Stimulated activated CD8-positive, alpha-beta memory T cell treated with anti-CD3 and anti-CD28 coated beads, Interleukin-12 subunit alpha, Interleukin-12 subunit beta, amount 100 ng/mL, for 4 hours (primary cell): ENCODE measurements at places on chromosomes 1 and 21.

- DNase-seq = no peak
These were observed 46.6 kb downstream of the KIAA0040 start for GRCh38 chr1:175145899-175146528.

- no peak for DNase-seq
These were observed 258.3 kb downstream of the FAF1 start for GRCh38 chr1:50701706-50702317.

DNA sequence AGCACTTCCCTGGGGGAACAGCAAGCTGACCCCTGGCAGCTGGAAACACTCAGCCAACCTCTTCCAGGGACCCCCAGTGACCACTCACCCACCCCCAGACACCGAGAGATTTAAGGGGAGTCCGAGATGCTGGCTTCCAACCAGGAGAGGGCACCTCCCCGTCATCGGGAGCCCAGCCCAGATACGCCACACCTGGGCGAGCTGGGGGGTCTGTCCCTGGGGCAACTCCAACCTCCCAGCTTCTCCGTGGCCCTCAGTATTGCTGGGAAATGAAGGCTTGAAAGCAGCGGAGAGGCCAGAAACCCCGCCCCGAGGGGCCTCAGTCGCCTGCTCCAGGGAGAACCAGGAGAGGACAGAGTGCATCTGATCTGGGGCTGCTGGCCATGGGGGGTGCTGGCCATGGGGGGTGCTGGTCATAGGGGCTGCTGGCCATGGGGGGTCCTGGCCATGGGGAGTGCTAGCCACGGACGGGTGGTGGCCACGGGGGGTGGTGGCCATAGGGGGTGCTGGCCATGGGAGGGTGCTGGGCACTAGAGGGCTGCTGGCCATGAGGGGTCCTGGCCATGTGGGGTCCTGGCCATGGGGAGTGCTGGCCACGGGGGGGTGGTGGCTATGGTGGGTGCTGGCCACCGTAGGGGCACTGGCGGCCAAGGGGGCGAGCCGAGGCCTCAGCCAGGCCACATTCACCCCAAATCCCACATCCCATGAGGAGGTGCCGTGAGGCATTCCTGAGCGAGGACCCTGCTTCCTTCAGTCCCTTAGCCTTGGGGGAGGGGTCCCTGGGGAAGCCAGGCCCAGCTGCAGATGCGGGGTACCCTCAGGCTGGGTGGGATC lies 61.5 kb upstream of the TTC34 start:
- DNase-seq = no peak

GRCh38 chr1:245807306-245807705 lies 652.5 kb downstream of the KIF26B start:
- DNase-seq = no peak

GRCh38 chr1:156083800-156084790 lies 1.8 kb upstream of the MEX3A start:
- no peak for DNase-seq

DNA sequence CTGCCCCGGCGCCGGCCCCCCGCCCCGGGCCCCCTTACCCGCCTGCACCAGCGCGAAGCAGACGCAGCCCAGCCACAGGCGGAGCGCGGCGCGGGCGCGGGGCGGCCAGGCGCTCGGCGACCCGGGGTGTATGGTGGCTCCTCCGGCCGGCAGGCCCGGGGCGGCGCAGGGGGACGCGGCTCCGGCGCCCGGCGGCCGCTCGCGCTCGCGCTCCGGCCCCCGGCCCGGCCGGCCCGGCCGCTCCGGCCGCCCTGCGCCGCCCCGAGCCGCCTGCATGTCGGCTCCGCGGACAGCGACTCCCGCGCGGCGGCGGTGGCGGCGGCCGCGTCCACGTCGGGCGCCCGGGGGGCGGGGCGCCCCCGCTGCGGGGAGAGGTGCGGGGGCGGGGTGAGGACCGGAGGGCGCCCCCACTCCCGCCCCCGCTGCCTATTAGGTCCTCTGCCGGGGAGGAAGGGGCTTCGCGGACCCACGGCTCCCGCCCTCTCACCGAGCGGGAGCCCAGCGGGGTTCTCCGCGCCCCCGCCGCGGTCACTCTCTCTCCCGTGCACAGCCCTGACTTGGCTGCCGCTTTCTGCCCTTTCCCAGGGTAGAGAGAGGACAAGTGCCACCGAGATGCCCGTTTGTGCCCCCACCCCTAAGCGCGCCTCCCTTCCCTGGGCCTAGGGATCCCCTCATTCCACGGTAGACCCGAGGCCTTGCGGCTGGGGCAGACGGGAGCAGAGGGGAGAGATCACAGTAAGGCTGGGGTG lies at the start of gene FNDC5:
FNDC5 (minus strand) TSS at position 298 of the 749 bp plus-strand sequence.
- no peak for DNase-seq

- no peak for DNase-seq
These were observed 4.2 kb upstream of the CCT8 start for GRCh38 chr21:29077651-29078090.

DNA sequence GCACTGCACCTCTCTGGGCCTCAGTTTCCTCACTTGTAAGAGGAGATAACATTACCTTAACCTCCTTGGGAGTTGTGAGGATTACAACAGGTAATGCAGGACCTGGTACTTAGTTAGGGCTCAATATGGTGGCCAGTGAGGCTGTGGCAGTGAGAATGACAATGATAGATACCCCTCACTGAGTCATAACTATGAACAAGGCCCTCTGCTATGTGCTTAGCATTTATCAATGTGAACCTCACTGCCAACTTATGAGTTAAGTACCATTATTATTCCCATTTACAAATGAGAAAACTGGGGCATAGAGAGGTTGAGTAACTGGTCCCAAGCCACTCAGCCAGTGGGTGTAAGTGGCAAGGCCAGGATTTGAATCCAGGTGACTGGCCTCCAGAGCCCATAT lies 64.4 kb downstream of the HMGB4 start:
- no peak for DNase-seq

- no peak for DNase-seq
These were observed 15.6 kb upstream of the ZMYM6 start for GRCh38 chr1:35047188-35047858.

DNA sequence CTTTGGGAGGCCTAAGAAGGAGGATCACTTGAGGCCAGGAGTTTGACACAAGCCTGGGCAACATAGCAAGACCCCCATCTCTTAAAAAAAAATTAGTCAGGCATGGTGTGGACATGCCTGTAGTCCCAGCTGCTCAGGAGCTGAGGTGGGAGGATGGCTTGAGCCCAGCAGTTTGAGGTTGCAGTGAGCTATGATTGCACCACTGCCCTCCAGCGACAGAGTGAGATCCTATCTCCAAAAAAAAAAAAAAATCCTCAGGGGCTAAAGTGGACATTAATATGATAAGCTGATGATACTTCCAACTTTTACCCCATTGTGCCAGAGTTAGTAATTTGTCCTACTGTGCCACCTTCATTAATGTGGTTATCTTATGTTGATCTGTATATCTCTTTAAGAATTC lies 327.8 kb upstream of the FMN2 start:
- no peak for DNase-seq

- no peak for DNase-seq
These were observed 36.4 kb downstream of the HS2ST1 start for GRCh38 chr1:86950712-86951419.

GRCh38 chr1:186325239-186325638 lies 49.8 kb downstream of the TPR start:
- no peak for DNase-seq

DNA sequence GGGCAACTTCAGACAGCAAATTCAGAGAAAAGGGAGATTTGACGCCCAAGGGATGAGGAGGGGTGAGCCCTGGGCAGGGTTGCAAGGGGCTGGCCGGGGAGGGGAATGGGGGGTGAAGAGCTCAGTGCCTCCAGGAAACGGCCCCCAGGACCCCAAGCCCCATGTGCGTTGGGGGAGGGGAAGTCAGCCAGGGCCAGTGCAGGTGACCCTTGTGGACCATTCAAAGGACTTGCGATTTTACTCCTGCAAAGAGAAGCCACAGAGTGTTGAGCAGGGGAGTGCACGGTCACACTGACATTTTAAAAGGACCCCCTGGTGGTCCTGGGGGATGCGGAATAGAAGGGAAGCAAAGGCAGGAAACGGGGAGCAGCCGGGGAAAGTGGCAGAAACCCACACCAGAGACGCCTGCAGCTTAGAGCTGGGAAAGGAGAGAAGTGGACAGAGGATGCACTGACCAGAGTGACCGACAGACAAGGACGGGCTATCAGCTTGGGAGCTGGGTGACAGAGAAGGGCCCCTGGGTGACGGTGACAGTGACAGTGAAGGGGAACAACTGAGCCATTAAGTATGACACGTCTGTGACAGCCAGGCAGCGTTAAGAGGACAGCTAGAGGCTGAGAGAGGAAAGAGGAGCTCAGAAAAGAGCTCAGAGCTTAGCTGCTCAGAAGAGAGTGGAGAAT lies 54.0 kb upstream of the TMEM51 start:
- no peak for DNase-seq

GRCh38 chr1:219460896-219461815 lies 151.7 kb downstream of the ZC3H11B start:
- DNase-seq = no peak

DNA sequence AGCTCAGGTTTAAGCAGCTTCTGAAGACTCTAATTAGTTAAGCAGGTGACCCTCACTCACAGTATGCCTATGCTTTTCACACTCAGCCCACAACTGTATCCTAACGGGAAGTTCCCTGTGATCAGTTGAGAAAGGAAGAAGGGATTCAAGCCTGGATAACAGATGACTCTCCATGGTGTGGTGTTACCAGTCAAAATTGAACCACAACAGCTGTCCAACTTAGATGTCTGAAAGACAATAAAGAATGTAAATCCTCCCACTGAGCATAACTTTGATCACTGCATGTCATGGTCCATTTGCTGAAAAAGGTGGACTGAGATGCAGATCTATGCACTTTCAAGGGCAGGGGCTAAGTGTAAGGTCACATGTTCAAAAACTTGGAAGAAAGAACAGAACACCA lies 32.3 kb upstream of the DIPK1A start:
- no peak for DNase-seq

DNA sequence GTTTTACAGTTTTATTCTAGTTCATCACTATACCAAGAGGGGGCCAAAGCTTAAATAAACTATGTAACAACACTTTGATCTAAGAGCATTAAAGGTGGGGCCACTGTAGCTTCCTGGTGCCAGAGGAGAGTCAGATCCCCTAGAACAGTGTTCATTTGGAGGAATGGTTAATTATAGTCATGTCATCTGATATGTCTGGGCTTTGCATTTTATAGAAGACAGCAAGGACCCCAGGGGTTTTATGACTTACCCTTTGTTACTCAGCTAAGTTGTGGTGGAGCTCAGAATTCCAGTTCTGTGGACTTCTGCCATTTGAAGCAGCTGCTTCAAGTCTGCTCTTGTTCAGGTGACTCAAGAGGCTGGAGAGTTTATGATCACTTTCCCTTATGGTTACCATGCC lies 16.7 kb downstream of the KDM4A start:
- no peak for DNase-seq
